ENCODE measurements at places on chromosomes 1 and 21.

DNA sequence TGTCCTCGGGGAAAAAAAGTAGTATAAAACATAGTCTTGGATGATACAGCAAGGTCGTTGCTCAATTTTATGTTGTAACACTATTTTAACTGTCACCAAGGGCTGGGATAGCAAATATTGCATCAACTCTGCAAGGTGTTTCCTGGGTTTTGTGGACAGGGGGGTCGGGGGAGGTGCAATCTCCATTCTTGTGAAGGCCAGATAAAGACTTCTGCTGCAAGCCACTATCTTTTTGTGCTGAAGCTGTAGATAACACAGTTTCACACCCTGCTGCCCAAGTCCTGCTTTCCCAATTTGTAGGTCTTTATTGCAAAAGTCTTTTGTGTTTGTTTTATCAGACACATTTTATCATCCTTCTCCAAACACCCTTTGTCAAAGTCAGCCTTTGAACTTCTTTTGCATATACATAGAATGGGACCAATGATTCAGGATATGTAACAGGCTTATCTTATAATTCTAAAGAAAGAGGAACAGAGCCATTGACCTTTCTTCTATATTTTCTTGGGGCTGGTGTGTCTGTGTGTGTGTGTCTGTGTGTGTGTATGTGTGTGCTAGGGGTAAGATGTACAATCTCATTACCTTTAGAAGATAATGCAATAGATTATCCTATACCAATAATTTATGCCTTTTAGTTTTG is 140.6 kb downstream of the RUNX1 start:
- no peak for DNase-seq

- no peak for DNase-seq
Measured at GRCh38 chr21:42063571-42064521, 7.3 kb upstream of the UMODL1 start.

- DNase-seq = no peak
Measured at GRCh38 chr1:37948841-37949240, 2.0 kb upstream of the INPP5B start.

DNA sequence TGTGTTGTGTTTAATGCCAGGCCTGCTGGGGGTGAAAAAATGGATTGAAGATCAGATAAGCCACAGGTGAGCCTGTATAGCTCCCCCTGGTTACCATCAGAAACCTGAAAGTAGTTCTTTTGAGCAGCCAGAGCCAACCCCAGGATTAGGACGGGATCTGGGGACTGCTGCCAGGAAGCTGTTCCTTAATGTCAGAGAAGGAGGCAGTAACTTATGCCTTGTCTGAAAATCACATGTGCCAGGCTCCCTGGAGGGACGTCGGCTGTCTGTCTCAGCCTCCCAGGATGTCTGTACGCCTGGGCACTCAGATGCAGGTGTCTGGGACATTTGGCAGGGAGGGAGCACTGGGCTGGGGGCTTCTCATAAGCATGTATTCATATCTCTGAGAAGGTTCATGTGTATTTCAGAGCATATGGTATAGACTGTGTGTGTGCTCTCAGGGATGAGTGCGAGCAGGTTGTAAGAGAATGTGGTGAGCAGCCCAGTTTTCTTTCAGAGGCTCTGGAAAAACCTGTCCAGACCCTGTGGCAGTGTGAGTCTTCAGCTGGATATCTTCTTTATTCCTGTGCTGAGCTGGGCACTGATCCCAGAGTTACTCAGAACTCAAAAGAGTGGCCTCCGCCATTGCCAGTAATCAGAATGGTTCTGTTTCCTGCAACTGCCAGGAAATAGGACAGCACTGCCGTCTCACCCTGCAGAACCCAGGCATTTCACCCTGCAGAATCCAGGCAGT is 2.8 kb downstream of the FAM43B start:
- DNase-seq = no peak

DNA sequence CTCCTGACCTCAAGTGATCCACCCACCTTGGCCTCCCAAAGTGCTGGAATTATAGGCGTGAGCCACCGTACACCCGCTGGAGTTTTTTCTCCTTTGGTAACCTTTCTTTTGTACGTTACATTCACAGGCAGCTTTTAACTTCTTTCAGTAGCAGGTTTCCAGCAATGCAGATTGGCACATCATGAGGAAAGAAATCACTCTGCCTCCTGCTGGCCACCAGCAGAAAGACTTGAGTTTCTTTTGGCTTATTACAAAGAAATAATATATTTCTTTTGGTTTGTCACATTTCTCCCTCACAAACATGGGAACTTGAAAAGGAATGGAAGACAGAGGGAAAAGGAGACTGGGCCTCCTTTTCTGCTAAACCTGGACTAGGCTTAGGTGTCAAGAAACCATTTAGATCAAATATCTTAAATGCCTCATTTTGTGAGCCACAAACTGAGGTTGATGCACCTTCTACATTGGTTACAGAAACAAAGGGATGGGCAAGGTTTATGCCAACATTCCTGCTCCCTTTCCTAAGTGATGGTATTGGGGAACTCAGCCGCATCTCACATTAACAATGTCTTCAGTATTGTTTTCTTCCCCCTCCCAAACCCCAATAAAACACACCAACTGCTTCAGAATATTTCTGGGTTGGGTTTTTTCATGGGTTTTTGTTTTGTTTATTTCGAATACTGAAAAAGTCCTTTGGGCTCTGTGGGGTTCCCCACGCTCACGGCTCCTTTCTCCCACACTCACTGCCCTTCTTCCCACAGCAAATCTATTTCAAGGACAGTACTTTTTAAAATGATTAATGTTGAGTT is 7.7 kb downstream of the ENSA start:
- peak; percentile 29 for DNase-seq

DNA sequence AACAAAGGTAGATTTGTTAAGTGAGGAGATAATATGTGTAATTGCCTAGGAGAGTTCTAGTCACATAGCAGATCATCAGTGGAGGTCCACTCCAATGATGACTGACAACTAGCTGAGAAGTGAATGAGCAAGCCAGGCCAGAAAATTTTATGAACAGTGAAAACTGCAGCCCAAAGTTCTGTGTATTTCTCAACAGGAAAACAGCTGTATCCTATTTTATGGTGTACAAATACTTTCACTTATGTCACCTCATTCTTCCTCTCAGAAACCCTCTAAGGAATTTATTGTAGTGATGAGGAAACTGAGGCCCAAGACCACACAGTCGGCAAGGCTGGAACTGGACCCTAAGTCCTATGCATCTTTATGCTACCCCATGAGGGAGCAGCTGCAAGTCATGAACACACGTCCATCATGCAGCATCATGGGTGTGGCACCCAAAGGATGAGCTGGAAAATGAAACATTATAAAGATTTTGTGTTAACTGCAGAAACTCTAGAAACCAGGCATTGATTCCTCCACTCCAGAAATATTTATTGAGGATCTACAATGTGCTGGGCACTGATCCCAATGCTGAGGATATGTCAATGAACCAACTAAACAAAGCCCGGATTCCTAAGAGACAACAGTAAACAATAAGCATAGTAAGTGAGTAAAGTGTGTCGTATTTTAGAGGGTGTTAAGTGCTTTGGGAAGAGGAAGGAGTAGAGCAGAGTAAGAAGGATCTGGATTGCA is 99.5 kb upstream of the DUSP10 start:
- DNase-seq = peak; percentile 42

DNA sequence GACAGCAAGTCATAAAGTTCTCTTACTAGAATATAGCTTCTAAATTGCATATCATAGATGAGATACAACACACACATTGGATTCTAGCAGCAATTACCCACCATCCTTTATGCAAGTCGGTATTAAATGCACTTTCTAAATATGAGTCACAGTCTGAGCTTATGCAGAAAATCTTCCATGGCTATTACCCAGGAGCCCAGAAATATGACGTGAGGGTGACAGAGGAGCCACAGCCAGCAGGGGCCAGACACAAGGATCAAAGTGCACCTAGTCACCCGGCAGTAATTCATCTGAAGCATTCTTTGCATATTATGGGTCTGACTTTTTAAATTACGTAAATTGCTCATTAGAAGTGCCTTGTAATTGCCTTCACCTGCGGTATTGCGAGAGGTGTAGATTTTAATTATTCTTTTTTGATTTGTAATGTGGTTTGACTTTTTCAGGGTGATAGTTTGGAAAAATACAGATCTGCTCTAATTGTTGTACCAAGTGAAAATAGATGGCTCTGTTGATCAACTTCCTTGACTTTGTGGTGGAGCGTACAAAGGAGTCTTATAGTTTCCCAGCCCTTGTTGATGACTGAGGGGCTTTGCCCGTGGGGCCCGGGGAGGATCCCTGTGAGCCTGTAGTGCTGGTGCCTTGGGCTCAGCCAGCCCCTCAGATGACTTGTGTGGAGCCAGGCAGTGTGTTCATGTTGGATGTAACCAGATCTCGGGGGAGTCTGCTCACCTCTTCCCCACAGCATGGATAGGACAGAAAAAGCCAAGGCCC is 470.0 kb upstream of the VAMP3 start:
- DNase-seq = peak; percentile 86

- no peak for DNase-seq
Measured at GRCh38 chr21:35953597-35953996, 106.7 kb downstream of the SETD4 start.

- no peak for DNase-seq
Measured at GRCh38 chr1:225695578-225696337, 42.8 kb upstream of the ENAH start.

- DNase-seq = no peak
Measured at GRCh38 chr1:27015260-27015659, 2.6 kb upstream of the TENT5B start.

DNA sequence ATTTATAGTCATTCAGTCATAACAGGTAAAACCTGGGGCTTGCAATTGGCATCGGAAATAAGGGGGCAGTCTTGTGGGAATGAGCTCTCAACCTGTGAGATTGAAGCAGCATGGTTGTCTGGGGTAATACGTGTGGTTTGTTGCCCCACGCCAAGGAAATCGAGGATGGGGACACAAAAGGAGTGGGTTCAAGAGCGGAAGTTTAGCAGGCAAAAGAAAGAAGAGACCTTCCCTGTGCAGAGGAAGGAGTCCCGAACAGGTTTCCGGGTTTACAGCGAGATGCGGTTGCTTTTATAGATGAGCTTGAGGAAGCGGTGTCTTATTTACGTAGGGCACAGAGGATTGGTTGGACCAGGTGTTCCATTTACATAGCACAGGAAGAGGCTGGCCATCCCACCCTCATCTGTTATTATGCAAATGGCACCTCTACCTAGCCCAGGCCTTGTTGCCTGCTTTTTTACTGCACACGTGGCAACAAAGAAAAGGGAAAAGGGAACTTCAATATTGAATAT is 37.3 kb downstream of the IFNAR1 start:
- no peak for DNase-seq

DNA sequence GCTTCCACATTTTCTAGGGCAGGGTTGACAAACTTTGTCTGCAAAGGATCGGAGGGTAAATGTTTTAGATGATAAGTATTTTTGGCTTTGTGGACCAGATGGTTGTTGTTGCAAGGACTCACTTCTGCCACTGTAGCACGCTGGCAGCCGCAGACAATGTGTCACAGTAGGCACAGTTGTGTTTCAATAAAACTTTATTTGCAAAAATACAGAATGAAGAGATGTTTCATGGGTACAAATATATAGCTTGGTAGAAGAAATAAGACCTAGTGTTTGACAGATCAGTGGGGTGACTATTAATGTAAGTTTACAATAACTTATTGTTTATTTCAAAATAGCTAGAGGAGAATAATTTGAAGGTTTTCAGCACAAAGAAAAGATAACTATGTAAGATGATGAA is 127.8 kb downstream of the GRIK3 start:
- DNase-seq = no peak

GRCh38 chr1:204358605-204359004 is 1.1 kb downstream of the PLEKHA6 start:
- no peak for DNase-seq

- DNase-seq = no peak
Measured at GRCh38 chr1:109356915-109357314, 40.8 kb downstream of the SORT1 start.

DNA sequence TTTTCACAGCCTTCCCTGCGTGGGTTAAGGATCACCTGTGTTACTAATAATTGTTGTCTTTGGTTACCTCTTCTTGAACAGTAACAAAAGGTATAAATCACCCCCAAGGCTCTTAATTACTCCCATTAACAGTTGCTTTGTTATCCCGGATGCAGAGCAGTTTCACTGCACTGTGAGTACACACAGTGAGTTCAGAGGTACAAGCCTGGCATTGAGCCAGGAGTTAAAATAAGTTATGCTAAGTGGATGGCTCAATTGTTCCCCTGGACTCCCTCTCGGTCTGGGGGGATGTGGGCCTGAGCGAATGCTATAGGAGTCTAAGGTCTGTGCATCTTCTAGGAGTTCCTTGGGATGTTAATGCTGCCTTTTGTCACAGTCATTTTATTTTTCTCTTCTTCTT is 258.3 kb downstream of the ATG4C start:
- no peak for DNase-seq

- no peak for DNase-seq
Measured at GRCh38 chr1:213057264-213058059, 6.4 kb downstream of the RPS6KC1 start.

GRCh38 chr1:209106861-209107260 is 476.7 kb upstream of the CAMK1G start:
- no peak for DNase-seq

- DNase-seq = no peak
Measured at GRCh38 chr1:40391688-40392145, 18.2 kb downstream of the SMAP2 start.

DNA sequence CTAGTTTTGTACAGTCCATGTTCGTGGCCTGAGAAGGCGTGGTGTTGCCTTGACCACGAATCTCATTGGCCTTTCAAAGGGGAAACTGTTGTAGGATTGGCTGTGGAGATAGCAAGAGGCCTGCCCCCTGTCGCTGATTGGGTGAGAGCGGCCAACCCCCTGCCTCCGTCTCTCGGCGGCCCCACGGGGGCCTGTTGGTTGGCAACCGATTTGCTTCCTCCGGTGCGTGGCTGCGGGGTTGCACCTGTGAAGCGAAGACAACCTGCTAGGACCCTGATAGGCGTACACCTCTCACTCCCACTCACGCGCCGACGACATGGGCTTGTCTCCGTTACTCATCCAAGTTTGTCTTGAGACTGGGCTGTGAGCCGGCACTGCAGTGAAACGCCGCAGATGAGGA is at the start of gene UBE2U:
Gene UBE2U, plus strand, starts transcription at position 204 of the 400 bp plus-strand sequence. CDS start 428 bp downstream, outside the sequence.
- no peak for DNase-seq

DNA sequence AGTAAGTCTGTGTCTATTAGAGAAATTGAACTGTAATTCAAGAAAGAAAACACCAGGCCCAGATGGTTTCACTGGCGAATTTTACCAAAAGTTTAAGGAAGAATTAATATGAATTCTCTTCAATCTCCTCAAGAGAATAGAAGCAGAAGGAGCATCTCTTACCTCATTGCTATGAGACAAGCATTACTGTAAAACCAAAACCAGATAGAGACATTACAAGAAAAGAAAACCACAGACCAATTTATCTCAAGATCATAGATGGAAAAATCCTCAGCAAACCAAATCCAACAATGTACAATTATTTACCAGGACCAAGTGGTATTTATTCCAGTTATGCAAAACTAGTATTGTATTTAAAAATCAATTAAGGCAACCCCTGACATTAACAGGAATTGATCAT is 160.6 kb downstream of the LIPI start:
- no peak for DNase-seq

All from fibroblast of skin of left quadriceps (primary cell).